NCI-H524 treated with DMSO at 0.1 percent for 48 hours (cell line): ENCODE measurements at places on chromosomes 7 and 10.

DNA sequence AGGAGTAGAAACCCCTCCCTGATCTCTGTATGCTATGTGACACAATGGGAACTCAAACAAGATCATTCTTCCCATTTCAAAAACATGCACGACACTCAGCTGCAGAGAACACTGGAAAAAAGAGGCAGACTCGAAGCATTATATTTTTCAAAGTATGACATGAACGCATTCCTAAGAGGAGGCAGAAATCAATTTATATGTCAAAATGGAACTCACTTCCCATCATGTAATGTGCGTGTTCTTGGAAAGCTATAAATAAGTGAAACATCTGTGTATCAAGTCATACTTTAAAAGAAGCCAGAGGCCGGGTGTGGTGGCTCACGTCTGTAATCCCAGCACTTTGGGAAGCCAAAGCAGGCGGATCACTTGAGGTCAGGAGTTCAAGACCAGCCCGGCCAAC, 142.7 kb downstream of the ICA1 start:
- no peak for DNase-seq

GRCh38 chr10:127990846-127991542, 84.1 kb downstream of the PTPRE start:
- DNase-seq = no peak

- no peak for DNase-seq
These were observed 45.0 kb downstream of the ZCCHC24 start for GRCh38 chr10:79400146-79401004.

- no peak for DNase-seq
These were observed 145.5 kb downstream of the SLIT1 start for GRCh38 chr10:97040248-97040584.

DNA sequence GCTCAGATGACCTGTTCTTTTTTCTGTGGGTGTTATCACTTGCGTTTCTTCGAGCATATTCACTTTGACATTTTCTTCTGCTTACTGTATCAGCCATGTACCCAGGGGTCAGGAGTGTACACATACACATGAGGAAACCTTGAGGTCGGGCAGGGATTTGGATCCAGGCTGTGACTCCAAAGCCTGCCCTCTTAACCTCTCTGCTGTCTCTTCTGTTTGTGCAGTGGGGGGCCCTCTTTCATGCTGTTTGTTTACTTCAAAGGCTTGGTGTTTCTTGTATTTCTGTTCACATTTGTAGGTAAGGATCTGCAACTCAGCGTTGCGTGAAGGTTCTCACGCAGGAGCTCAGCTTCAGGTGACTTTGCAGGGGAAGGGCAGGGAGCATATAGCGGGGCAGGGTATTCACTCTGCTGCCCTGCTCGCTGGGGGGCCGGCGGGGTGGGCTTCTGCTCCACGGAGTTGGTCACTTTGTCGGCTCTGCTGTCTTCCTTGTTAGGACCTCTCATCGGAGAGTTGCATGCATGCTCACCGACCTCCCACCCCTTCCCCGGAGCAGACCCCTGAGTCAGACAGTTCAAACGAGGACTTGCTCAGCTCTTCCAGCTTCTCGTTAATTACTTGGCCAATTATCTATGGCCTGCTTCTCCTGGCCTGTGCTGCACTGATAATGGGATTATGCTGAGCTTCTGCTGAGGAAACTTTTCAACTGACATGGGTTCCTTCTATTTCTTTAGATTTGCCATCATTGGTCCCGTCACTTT, 77.5 kb downstream of the SDK1 start:
- DNase-seq = no peak

DNA sequence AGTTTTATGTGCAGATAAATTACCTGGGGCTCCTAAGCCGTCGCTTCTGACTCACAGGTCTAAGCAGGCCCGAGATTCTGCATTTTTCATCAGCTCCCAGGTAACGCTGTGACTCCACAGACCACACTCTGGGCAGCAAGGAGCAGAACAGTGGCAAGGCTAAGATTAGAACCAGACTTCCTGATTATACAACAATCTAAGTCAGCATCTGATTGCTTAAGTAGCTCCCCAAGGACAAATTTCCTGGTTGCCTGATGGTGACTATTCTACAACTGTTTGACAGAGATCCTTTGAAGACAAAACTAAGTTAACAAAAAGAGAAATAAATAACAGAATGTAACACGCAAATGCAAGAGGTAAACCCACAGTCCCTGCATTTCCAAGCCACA, 69.0 kb downstream of the CREB3L2 start:
- DNase-seq = no peak

GRCh38 chr10:25896421-25896820, 37.6 kb upstream of the MYO3A start:
- DNase-seq = no peak

- DNase-seq = no peak
These were observed 142.1 kb upstream of the LANCL2 start for GRCh38 chr7:55223023-55223422.

DNA sequence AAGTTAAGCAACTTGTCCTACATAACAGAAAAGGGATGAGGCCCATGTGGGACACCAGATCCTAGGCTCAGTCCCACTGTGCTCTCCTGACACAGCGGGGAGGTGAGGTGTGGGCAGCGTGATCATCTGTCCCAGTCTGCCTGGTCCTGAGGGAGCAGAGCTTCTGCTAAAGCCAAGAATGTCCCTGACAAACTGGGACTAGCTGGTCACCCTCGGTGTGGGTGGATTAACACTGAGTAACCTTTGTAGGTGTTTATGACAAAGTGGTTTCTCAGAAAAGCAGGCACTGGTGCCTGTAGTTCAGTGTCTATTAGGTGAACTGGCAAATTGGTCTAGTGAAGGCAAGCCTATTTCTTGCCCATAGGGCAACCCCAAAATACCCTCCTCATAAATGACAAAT, 127.8 kb upstream of the HABP2 start:
- no peak for DNase-seq

GRCh38 chr10:112216151-112216550, 32.6 kb upstream of the GPAM start:
- DNase-seq = no peak

DNA sequence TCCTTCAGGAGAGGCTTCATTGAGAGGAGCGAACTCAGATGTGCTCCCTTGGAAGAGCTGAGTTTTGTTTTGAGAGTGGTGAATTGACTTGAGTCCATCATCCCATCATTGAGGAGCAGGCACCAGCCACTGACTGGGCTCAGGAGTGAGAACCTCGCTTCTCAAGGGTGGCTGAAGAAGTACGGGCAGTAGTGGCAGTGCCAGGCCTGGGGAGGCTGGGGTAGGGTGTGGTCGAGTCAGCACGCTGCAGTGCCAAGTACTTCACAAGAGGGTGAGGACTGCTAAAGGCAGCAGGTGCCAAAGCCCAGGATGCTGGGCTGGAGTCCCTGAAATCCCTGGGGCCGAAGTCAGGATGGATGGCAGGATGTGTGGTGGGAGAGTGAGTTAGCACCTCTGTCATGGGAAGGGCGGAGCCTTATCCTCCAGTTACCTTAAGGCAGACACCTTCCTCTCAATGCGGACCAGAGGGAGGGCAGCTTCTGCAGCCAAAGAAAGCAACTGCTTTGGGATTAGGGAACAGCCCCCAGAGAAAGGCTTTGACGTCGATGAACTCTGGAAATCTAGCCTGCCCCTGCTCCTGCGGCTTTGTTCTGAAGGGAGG, 210.3 kb downstream of the CAMK1D start:
- no peak for DNase-seq

DNA sequence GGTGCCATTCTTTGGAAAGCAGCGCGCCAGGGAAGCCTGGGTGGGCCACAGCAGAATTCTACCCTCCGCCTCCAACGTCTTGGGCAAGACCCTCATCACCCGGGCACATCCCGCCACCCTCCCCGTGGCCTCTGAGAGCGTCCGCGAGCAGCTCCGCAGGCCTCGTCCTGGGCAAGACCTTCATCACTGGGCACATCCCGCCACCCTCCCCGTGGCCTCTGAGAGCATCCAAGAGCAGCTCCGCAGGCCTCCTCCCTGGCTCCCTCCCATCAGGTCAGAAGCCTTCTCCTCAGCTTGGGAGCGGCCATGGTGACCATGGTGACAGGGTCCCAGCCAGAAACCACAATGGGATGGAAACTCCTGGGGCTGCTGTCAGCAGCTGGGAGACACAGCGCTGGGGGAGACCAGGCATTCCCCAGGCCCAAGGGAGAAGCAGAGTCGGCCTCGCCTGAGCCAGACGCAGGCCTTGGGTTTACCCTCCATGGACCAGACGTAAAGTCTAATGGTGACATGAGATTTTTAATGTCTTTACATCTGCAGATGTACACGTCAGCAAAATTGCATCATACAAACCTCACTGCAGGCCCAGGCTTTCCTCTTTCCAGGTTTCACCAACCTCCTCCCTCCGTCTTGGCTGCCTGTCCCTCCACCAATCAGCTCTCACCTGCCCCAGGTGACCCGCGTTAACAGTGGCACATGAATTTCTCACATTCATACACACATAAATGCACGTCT, 55.1 kb upstream of the PPP2R2D start:
- DNase-seq = no peak

GRCh38 chr7:116706668-116707126, 34.7 kb downstream of the MET start:
- DNase-seq = no peak

GRCh38 chr7:44145479-44145968, 4.4 kb upstream of the MYL7 start:
- DNase-seq = no peak

GRCh38 chr7:54397836-54398612, 144.2 kb upstream of the VSTM2A start:
- DNase-seq = no peak

- DNase-seq = no peak
These were observed 234.9 kb downstream of the SKIDA1 start for GRCh38 chr10:21290499-21291160.

GRCh38 chr10:48801001-48801421, 116.3 kb downstream of the WDFY4 start:
- DNase-seq = no peak

DNA sequence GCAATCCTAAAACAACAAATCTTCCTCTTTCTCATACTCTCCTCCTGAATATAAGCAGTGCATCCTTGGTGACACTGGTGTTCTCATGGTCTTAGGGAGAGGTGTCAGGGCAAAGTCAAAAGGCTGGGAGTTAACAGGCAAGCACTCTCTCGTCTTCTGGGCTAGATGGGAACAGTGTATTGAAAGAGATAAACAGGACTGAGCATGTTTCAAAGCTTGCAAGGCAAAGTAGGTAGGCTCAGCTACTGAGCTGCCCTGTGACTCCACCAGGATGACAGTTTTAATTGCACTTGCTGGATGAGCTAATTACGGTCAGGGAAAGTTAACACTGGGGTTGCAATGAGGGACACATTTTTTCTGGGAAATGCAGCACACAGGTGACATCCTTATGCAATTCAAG, 554.9 kb upstream of the NRP1 start:
- no peak for DNase-seq

DNA sequence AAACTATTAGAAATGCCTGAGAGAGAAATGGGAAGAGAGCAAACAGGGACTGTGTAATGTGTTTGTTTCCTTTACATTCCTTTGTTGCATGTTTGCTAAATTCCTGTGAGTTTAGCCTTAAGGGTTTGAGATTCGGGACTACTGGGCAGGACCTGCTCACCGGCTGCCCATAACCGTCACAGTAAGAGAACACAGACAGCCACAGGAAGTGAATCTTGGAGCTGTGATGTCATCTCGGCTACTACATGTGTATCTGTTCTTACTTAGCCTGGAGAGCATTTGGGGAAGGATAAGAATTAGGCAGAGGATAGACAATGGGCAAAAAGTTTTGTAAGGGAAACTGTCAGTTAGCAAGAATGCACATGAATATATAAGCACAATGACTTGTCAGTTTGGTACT, 485.1 kb upstream of the KLF6 start:
- DNase-seq = no peak

GRCh38 chr7:23333671-23334246, 34.6 kb downstream of the MALSU1 start:
- no peak for DNase-seq

GRCh38 chr10:14262836-14263425, 67.8 kb downstream of the FRMD4A start:
- DNase-seq = no peak

GRCh38 chr10:6757158-6757557, 177.1 kb upstream of the PRKCQ start:
- no peak for DNase-seq

DNA sequence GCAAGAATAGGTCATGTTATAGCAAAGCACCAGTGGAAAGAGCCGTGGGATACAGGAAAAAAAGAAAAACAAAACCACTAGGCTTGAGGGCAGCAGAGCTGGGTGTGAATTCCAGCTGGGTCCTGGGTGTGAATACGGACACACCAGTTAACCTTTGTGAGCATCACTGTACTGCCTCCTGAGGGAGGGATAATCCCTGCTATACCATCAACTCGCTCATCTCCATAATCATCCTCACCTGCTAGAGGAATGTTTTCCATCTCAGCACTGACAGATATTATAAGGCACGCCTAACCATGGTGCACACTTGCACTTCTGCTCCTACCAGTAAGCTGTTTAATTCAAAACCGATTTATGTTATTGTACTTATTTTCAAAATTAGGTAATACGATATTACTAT, 62.2 kb downstream of the GSAP start:
- DNase-seq = no peak

GRCh38 chr10:132710746-132711612, 75.0 kb downstream of the NKX6-2 start:
- no peak for DNase-seq

- DNase-seq = no peak
These were observed 79.9 kb downstream of the VTI1A start for GRCh38 chr10:112526906-112527305.

DNA sequence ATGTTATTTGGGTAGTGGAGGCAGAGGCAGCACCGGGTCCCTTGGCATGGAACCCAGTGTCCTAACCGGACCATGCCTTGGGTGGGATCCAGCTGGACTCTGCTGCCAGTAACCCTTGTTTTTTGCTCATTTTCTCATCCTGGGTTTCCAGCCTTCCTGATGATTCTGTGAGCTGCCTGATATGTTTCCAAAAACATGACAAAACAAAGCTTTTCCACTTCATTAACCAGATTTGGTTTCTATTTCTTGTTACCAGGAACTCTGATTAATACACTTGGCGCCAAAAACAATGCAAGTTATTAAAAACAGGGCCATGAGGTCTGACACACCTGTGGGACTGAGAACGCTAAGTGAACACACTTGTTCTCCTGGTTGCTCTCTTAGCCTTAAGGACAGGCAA, 32.8 kb upstream of the DLG5 start:
- no peak for DNase-seq

- DNase-seq = no peak
These were observed 82.9 kb upstream of the KCND2 start for GRCh38 chr7:120190109-120190508.

GRCh38 chr10:60594476-60595051, 183.7 kb upstream of the CDK1 start:
- no peak for DNase-seq

DNA sequence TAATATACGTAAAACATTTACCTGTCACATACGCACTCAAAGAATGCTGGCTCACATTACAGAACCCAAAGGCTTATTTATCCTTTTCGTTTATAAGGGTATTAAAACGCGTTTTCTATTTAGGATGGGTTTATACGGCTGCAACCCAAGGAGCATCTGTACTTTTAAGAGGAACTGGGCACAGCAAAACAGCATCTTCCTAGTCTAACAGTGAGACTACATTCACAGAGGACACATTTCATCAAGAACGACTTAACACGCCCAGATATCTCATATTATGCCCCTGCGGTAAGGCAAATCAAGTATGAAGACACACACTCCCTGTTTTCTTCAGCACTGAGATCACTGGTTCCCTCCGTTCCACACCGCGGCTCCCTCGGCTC, 533 bp upstream of the DMTF1 start:
- DNase-seq = no peak

- no peak for DNase-seq
These were observed 112.8 kb upstream of the STEAP1B start for GRCh38 chr7:22612776-22613175.

GRCh38 chr10:71448146-71448545, 51.4 kb downstream of the CDH23 start:
- no peak for DNase-seq
